AG04450 (cell line): ENCODE measurements at places on chromosomes 2 and 18.
A peak's percentile ranks its signal among the peaks of the same experiment; 100 is the strongest.

DNA sequence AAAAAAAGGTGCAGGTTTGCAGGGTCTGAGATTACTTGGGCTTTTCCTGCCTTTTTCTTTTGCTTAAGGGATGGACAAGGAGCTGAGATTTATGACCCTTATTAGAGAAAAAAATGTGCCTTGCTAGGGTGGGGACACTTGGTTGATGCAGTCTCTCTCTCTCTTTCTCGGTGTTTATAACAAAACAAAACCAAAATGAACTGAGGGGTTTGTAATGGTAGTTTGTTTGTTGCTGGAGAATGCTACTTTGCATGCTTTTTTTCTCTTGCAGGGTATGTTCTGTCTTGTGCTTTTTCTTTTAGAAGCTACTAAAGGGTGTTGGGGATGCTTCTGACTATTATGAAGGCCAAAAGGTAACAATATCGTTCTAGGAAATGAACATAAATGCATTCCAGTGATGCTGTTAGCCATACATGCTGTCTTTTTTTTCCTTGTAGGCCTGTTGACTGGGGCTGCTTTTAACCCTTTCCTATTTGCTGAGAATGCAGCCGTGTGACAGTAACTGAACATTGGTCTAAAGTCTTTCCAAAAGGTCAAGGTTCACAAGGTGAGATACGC is 435 bp downstream of the ZNF532 start:
- no peak for DNase-seq

DNA sequence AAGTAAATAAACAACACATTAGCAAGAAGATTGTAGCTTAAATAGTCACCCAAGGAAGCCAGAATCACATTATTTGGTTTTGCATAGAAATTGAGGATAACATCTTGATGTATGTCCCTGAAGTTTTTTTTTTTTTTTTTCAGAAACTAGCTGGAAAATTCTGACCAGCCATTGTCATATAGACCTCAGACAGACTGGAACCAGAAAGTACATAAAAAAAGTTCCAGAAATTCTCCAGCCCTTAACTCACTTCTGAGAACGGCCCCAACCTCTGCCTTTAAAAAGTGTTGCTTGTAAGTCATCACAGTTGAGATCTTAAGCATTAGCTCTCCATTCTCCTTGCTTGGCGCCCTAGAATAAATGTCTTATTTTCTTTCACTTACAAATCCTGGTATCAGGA is 350.5 kb downstream of the CCDC85A start:
- DNase-seq, result no peak

DNA sequence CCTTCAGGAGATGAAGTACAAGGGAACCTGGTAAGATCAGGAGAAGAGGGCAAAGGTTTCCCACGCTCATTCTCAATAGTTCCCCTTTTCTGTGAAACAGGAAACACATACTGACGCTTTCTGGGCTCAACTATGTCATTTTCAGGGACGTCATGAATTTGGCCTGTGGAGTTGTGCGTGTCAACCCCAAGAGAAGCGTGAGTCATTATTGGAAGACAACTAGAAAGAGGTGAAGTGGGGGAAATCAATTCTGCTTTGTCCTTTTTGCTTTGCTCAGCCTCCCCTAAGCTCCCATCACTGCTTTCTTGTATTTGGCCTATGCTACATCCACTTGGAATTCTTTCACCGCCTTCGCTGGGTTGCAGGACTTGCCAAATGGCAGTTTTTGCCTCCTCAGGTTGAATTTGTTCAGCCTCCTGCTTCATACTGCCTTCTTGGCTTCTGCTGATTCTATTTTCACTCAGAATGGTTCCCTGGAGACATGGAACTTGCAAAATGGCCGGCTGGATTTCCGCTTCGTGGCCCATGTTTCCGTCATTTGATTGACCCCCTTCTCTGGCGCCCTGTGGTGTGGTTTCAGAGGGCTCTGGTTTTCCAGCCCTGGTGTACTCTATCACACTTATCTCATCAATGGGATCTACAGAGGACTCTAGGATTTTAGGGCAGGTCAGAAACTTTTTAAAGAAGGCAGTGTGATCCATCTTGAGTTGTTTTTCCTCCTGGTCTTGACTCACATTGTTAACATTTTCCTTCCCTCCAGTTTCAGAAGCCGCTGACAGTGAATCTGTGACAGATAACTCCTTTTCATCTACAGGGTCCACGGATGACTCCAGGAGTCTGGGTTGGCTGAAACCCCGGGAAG is 93.3 kb downstream of the ALPK2 start:
- no peak for DNase-seq

- no peak for DNase-seq
Measured at GRCh38 chr2:237351796-237352195, 62.2 kb downstream of the COL6A3 start.

DNA sequence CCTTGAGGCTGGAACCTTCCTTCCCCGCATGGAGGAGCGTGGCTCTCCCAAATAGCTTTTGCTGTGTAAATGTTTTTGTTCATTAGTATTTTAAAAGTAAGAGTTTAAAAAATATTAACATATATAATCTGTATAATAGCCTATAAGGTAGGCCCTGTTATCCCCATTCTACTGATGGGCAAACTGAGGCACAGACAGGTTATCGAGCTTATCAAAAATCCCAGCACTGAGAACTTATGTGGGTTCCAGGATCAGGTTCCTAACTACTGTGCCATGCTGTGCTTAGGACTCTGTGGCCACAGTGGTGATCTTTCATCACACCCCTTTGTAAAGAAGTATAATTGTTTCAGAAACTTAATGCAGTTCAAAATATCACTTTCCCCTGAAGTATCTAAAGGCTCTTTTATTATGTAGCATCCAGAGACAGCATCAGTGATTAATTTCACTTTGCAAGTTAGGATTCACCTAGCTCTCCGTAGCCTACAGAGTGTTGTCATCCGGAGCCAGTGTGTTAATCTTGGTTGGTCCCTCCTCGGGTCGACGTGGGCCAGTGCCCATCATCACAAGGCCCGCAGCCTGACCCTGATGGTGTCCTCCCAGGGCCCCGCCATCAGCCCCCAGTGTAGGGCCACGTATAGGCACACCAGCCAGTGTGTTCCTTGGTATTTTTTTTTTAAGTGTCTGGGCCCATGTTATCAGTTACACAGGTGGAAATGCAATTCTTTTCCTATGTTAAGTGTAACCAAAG is 28.7 kb downstream of the CABLES1 start:
- DNase-seq, result no peak

DNA sequence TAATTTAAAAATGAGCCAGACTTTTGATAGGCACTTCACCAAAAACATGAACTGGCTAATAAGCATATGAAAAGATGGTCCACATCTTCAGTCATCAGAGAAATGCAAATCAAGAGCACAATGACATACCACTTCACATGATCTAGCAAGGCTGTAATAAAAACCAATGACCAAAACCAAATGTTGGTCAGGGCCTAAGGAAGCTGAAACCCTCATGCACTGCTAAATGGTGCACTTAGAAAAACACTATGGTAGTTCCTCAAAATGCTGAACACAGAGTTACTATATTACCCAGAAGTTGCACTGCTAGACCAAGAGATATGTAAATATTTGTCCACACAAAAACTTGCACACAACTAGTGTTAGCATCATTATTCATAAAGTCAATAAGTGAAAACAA is 504.9 kb upstream of the SOX11 start:
- DNase-seq, result no peak

DNA sequence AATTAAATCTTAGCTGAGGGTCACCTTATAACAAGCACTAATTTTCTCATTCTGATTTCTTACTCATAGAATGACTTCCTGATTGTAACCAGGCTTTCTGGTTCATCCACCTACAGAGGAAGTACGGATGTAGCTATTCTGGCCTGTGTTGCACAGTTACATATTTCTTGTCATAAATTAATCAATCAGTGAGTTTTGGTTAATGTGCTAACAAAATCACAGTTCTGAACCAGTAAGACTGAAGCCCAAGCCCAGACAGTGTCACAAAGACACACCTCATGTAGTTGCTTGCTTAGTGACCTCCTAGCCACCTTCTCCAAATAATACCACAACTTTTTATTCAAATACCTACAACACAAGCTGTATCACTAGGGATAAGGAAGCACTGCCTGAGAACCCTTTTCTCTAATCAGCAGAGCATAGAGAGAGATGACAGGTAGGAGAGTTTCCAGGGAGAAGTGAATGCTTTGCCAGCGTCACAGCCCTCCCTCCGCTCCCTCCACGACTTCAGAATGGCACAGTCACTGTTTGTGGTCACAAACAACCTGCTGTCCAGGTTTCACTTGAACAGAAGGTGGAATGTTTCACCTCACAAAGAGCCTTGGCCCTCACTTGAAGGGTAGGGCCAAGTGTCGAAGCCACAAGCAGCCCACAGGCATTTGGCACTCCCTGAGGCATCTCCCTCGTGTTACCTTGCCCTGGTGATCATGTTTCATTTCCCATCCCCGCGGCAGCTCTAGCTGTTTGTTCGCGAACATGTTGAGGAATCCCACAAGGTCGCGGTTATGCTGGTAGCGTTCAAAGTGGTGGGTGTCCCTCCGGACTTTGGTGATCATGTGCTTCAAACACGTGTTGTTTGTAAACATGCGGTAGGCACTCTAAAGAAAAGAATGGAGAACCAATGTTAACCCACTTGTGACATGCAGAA is 120.8 kb upstream of the STK17B start:
- no peak for DNase-seq

DNA sequence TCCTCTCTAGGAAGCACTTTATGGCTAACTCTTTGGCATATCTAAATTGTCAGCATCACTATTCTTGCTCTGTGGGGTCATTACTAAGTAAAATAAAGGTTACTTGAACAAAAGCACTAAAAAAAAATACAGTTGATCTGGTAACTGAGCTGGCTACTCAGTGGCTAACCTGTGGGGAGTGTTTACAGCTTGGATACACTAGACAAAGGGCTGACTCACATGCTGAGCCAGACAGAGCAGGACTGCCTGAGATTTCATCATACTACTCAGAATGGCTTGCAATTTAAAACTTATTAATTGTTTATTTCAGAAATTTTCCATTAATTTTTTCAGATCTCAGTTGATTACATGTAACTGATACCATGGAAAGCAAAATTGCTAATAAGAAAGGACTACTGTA is 1690.4 kb upstream of the SLC39A10 start:
- peak; percentile 3 for DNase-seq

DNA sequence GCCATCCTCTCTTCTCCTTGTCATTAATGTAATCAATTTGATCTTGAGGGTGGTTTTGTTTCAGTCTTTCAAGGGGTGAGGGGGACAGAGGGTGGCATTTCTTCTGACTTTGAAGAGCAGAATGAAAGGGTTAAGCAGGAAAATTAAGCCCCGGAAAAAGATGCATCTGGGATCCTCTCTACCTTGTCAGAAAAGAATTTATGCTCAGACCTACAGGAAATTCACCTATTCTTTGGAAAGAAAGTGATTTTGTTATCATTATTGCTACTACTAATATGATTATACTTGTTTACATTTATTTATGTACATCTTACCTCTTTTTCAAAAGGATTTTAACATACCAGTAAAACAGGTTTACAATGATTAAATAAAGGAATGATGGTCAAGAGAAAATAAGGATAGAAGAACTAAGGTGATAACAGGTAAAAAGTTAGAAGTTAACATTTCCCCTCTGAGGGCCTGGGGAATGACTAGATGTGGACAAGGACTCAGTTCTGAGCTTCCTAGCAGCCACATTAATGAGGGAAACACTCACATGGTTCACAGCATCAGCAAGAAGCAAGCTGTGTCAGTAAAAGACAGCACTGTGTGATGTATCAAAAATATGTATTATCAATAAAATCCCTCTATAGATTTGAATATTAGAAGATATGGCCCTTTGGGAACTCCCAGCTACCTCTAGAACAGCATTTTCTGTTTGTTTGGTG is 151.4 kb downstream of the MYCN start:
- no peak for DNase-seq

GRCh38 chr2:134127496-134127895 is 126.4 kb upstream of the MGAT5 start:
- DNase-seq, result no peak

GRCh38 chr2:144415386-144415785 is 104.5 kb downstream of the ZEB2 start:
- no peak for DNase-seq

DNA sequence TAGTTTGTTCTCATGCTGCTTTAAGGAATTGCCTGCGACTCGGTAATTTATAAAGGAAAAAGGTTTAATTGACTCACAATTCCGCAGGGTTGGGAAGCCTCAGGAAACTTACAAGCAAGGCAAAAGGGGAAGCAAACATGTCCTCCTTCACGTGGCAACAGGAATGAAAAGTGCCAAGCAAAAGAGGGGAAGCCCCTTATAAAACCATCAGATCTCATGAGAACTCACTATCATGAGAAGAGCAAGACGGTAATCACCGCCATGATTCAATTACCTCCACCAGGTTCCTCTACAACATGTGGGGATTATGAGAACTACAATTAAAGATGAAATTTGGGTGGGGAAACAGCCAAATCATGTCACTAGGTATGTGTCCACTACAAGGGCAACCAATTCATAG is 53.9 kb downstream of the MAP4K3 start:
- DNase-seq, result no peak

- DNase-seq, result no peak
Measured at GRCh38 chr2:132605236-132606180, 64.5 kb downstream of the LYPD1 start.

DNA sequence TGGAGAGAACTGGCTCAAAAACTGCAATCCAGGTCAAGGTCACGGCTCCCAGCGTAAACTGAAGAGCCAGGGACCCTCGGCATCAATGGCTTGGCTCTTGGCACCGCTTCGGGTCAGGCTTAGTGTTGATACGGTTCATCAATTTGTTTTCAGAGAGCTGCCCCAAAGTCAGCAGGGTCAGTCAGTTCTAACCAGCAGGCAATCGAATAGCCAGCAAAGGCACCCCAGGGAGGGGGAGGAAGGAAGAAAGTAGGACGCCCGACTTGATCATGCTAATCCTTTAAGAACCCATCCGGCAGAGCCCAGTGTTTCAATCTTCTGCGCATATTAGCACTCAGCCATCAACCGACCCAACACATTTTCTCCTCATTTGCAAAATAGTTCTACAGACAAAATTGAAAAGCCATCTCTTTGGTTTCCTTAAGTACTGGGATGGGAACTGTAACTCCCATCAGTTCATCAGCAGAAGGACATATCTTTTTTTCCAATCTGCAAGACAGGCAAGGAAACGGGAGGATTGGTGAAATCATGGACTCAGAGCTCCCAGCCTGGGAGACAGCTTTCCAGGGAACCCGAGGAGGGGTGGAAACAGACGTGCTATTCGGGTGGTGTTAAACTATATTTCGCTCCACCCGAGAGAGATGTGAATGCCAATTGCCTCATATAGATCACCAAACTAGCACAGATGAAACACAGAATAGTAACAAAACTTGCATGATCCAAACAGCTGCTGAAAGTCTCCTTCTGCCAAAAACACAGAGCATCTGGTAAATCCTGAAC is 40.7 kb upstream of the CABLES1 start:
- DNase-seq, result no peak
